ENCODE measurements at places on chromosomes 5 and 9.

DNA sequence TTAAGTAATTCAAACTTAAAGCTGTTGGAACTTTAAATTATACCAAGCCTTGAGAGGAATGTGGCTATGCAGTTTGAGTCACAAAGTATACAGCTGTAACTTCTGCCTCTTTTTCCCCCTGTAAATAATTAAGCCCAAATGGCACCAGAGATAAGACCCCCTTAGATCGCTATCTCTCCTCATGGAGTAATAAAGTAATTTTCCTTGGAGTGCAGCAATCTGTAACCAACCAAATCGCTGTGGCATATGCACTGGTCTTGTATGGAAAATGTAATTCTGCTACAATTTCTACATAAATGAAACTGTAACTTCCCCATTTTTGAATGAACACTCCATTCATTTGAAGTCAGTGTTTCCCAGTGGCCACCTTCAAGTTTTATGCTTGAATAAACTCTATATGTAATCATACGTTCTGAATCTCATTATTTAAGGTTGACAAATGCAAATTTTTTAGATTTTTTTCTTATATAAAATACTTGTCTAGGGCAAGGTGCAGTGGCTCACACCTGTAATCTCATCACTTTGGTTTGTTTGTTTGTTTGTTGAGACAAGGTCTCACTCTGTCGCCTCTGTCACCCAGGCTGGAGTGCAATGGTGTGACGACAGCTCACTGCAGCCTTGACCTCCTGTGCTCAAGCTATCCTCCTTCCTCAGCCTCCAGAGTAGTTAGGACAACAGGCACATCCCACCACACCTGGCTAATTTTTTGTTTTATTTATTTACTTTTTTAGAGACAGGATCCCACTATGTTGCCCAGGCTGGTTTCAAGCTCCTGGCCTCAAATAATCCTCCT lies 12.3 kb downstream of the SUSD1 start:
- DNase-seq = no peak

DNA sequence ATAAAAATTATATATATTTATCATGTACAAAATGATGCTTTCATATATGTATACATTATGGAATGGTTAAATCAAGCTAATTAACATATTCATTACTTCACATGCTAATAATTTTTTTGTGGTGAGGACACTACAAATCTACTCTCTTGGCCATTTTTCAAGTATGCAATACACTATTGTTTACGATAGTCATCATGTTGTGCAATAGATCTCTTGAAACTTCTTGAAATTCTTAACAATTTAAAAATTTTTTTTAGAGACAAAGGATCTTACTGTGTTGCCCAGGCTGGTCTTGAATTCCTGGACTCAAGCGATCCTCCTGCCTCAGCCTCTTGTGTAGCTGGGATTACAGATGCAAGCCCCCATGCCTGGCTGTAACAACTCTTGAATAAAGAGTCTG lies 45.2 kb upstream of the SHOC1 start:
- DNase-seq = no peak

DNA sequence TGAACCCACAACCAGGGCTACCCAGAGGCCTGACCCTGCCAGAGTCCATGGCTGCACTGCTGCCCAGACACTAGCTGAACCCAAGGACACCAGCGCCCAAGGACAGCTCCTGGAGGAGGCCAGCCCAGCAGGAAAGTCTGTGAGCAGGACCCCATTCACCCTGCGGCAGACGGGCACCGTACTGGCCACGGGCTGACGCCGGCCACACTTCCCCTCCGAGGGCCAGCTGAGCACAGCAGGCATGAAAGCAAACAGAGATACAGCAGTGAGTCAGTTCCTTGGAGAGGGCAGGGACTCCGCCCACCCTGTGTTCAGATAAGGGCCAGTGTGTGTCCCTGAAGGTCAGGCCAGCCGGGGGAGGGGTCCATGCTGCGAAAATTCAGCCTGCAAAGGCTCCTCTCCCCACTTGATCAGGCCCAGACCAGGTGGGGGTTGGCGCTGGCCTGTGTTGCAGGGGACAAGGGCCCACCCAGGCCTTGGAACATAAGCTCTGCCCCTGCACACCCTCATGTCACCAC lies 3.2 kb downstream of the RNF208 start:
- no peak for DNase-seq

GRCh38 chr9:136098844-136099243 lies 3.8 kb upstream of the NACC2 start:
- no peak for DNase-seq

DNA sequence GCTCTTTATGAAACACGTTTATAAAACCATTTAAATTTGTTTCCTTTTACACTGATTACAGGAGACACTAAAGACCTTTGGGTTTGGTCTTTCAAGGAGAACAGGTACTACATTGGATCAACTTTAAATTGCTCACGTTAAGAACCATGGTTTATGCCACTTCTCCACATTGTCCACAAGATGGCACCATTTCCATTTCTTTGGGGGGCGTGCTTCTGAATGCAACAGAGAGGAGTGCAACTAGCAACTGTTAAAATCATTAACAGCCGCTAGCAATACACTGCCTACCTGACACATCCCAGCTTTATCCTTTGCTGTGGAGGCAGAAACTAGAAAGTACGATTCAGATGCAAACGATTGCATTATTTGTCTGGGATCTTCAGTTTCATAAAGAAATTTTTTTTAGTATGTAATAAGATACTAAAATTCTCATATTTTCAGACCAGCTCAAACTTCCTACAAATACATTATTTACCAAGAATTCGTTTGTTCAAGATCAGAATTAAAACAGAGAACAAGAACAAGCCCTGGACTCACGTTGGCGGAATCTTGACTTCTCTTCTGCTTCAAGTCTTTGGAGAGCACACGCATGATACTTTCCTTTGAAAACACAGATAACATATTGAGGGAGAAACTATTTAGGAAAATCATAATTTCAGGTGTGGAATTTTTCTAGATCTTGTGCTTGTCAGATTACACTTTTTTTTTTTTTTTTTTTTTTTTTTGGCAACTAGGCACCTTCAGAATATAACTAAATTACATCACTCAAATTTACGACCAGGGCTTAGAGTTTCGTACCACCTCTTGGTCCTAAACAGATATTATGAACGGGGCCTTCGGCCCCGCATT lies 702 bp downstream of the CDC20B start:
- peak; percentile 50 for DNase-seq

DNA sequence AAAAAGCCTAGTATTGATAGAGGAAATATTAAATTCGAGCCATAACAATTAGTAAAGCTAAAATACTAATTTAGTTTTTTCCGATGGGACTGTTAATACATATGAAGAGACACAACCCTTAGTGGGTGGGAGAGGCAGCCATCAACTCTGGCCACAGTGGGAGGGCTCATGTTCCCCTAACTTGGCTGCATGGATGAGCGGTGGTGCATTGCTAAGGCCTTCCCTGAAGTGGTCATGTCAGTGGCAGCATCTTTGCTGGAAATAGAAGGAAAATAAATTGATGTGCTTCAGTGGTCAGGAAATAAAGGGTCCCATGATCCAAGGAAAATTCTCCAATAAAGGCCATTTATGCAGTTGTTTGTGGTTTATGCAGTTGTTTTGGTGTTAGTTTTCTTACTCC lies 33.9 kb upstream of the F2RL2 start:
- no peak for DNase-seq

- DNase-seq = no peak
Measured at GRCh38 chr9:14030375-14031059, 283.4 kb downstream of the NFIB start.

- DNase-seq = no peak
Measured at GRCh38 chr5:36607114-36607571, 737 bp downstream of the SLC1A3 start.

GRCh38 chr5:87015901-87016300 lies 251.8 kb upstream of the RASA1 start:
- DNase-seq = no peak

- DNase-seq = no peak
Measured at GRCh38 chr5:105015098-105015497, 1452.5 kb upstream of the NUDT12 start.

- DNase-seq = no peak
Measured at GRCh38 chr9:137198051-137198901, 2.3 kb downstream of the TPRN start.

- no peak for DNase-seq
Measured at GRCh38 chr9:137391411-137391754, 31.6 kb downstream of the EXD3 start.

DNA sequence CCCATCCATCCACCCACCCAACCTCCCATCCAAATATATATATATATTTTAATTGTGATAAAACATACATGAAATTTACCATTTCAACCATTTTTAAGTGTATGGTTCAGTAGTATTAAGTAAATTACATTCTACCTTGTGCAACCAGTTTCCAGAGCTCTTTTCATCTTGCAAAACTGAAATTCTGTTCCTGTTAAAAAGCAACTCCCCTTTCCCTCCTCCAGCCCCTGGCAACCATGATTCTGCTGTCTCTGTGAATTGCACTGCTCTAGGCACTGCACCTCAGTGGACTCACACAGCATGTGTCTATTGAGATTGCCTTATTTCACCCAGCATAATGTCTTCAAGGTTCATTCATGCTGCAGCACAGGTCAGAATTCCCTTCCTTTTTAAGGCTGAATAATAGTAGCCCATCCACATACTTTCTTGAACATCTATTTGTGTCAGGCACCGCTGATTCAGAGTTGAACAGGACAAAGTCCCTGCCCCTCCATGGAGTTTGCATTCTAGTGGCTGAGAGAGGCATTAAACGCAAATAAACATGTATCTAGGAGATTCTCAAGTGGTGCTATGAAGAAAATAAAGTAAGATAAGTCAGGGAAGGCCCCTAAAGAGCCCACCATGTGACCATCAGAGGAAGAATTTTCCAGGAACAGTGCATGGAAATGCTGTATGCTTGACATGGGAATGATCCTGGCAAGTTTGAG lies 24.0 kb downstream of the CSF1R start:
- DNase-seq = no peak

- no peak for DNase-seq
Measured at GRCh38 chr5:157289164-157289819, 23.4 kb downstream of the CYFIP2 start.

- no peak for DNase-seq
Measured at GRCh38 chr9:128706045-128706444, 3.7 kb downstream of the PKN3 start.

DNA sequence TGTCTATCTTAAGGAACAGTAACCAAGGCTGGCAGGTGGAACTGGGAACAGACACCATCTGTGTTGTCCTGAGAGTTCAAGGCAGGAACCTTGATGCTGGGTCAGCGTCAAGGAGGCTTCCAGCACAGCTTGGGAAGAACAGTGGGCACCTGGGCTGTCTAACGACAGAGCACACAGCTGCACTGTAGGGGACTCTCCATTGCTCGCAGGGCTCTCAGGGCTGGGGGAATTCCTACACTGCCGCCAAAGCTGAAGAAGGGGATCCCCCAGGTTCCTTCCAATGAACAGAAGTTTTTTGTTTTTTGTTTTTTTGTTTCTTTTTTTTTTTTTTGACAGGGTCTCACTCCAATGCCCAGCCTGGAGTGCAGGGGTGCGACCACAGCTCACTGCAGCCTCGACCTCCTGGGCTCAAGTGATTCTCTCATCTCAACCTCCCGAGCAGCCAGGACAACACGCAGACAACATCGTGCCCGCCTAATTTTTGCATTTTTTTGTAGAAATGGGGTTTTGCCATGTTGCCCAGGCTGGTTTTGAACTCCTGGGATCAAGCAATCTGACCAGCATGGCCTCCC lies 81.9 kb downstream of the PTPN3 start:
- DNase-seq = no peak

- DNase-seq = no peak
Measured at GRCh38 chr5:19891658-19892057, 96.3 kb downstream of the CDH18 start.

DNA sequence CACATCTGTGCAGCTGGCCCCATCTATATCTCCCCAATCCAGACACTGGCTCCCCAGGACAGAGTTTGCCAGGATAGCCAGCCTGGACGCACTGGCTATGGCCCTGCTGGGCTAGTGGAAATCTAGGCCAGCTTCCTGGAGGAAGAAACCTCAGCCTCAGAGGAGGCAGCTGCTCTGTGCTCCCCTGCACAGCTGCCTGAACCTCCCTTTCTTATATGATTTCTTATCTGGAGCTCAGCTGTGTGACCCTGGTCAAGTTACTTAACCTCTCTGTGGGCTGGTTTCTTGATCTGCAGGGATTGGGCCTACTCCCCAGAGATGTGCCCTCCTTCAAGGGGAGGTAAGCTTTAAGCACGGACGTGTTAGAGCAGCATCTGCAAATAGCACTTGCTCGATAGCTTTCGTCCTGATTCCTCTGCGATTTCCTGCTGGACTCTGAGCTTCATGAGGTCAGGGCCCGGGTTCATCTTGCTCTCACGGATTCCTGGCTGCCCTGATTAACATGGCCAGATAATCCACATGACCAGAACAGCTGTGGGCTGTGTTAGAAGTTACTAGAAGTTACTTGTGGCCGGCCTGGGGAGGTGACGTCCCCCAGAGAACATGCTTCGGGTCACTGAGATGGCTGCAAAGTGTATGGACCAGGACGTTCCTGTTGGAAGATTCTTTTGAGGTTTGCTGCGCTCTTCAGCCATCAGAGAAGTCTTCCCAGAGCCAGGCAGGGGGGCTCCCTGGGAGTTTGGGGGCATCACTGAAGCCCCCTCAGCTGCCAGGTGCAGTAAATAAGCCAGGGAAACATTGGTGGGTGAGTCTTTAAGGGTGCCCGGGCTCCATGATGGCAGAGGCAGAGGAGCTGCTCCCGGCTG lies 14.5 kb downstream of the C9orf50 start:
- no peak for DNase-seq

GRCh38 chr9:127404631-127405030 lies 7.7 kb downstream of the SLC2A8 start:
- DNase-seq = no peak

GRCh38 chr9:34994260-34994899 lies 4.8 kb downstream of the DNAJB5 start:
- no peak for DNase-seq

DNA sequence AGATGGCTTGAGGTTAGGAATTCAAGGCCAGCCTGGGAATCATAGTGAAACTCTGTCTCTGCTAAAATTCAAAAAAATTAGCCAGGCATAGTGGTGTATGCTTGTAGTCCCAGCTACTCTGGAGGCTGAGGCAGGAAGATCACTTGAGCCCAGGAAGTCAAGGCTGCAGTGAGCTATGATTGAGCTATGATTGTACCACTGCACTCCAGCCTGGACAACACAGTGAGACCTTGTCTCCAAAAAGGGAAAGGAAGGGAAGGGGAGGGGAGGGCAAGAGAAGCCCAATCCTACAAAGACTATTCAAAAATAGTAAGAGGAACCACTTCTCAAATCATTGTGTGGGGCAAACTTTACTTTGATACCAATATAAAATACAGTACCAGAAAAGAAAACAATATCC lies 11.2 kb downstream of the SEMA4D start:
- no peak for DNase-seq

GRCh38 chr9:117835798-117836197 lies 131.6 kb downstream of the TLR4 start:
- DNase-seq = no peak

DNA sequence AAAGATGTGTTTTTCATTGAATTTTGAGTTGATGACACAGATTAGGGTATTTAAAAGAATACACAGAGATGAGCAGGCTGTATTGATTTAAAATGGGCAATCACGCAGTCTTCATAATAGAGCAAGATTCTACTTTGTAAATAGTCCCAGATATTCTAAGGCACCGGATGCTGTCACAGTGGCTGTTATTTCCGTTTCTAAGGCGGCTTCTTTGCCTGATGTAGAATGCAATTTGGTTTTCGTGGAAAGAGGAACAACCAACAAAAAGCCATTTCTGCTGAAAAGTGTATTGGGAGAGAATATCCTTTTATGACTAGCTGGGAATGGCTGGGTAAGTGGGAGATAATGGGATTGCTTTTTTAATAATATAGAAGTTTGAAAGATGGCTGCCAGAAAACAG lies 17.5 kb downstream of the PRKACG start:
- DNase-seq = no peak

- DNase-seq = no peak
Measured at GRCh38 chr5:126126574-126126973, 296.6 kb upstream of the GRAMD2B start.
